ENCODE measurements at places on chromosomes 11 and 22.

DNA sequence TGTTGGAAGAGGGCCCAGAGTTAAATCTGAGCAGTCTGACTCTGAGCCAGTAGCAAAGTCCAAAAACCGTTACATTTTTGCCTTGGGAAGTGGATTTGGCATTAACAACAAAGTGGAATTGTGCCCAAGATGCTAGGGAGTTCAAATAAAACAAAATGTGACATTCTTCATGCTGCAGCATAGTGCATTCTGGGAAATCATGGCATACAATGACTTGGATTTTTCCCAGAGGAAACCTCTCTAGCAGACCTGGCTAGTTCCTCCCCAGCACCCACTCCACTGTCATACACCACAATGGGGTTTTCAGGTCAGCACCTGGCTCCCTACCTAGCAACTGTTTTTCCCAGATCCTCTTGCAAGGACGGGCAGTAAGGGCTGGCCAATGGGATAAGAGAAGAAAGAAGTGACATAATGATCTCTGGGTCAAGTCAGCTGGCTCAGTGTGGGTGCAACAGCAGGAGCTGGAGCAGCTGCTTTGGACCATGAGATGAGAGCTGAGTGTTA is 24.8 kb upstream of the CYB5R3 start:
- DNase-seq, result peak; percentile 62

GRCh38 chr11:76835928-76836612 is 24.6 kb upstream of the ACER3 start:
- DNase-seq, result no peak

DNA sequence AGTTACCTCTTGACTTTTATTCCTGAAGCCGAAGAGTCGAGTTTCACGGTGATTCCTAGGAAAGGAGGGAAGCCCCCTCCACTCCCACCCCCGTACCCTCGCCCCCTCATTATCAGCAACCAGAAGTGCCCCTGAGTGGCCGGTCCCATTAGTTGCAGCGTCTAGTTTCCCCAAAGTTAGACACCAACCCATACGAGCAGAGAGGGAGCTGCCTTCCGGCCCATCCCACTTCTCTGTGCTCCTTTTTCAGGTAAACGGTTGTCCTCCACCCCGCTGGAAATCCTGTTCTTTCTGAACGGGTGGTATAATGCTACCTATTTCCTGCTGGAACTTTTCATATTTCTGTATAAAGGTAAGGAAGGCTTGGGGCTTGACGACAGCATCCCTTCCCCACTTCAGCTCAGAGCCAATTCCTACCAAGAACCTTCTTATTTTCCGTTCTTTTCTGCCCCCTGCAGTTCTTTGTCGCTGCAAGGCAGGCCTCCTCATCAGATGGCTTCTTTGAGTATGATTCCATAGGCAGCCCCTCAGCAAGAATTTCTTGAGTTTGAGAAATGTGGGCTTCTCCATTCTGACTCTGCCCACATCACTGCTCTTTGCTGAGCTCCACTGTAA is 701 bp downstream of the TMEM216 start:
- DNase-seq, result peak; percentile 24

DNA sequence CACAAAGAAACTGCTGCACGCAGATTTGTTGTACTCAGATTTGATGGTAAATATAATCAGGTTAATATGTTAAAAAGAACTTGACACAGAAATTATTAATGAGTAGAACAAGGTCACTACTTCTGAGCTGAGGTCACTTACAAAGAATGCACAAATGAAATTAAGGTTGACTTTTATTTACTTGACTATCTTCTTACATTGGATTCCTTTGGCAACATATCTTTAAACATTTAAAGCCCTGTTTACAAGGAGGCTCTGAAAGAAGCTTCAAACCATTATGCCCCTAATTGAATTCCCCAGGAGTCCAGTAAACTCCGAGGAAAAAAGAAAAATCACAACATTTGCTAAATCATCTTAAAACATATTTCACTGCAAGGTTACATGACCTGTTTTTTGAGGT is 245.5 kb downstream of the SOX6 start:
- no peak for DNase-seq

DNA sequence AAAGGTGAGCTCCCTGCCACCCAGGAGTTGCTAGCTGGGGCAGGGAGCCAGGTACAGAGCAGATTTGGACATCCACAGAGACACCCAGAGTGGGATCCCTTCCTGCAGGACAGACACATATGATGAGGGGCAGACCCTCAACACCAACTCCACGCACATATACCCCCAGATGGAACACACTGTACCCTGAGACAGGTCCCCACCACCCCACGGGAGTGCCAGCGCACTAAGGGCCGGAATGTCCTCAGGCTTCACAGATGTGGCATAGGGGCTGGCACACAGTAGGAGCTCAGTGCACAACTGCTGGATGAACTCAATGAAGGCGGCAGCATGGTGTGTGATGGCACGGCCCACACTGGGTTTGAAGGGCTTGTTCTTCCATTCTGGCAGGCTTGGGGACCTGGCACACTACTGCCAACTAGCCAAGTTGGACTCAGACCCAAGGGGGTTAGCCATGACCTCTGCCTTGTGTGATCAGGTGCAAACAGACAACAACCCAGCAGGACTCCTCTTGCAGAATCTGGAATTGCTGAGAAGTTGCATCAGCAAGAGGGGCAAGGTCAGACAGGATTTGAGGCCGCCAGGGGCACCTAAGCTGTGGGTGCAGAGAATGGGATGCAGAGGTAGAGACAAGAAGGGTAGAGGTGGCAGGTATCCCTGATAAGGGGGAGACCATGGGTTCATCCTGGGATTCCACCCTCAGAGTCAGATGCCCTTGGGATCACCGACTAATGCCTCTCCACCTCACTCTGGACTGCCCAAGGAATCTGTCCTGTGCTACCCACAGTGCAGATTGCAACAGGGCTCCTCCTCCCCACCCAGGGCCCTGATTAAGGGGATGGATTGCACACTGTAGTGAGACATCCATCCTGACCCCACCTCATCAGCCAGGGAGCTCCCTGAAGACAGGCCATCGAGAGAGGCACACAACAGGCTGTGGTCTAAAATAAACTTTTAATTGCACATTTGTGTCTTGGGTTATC is 2.4 kb downstream of the C22orf15 start:
- no peak for DNase-seq

DNA sequence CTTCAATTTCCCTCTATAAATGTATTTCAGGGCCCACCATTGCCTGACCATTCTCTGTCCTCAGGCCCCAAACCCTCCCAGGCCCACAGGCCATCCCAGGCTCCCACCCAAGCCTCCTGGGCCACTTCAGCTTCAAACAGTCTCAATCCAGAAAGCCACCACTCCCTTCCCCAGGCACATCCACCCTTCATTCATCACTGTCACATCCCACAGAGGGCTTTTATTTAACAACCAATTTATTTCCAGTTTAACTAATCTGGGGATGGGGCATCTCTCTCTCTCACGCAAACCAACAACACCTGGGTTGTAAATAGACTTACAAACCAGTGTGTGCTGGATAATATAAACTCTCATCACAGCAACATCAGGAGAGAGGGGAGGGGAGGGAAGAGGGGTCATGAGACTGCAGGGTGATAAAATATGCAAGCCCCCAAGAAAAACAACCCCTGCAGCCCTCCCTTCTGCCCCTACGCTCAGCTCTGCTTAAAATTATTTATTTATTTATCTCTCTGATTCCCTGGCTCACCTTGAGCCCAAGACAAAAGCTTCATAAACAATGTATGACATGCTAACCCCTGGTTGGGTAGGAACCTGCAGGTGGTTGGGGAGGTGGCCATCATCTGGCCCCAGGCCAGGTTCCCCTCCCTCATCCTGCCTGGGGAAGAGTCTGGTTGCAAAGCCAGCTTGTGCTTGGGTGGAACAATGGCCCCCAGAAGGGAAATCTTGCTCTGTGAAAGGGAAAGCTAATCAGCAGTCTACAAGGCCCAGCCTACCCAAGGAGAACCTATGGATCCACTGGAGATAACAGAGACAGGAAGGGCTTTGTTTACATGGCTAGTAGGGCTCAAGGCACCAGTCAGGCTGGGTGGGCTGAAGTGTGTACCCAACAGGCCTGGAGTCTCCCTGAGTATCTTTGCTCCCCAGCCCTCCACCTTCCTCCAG is 359.2 kb downstream of the BUD13 start:
- no peak for DNase-seq

- DNase-seq, result no peak
Measured at GRCh38 chr11:28296426-28296825, 188.2 kb downstream of the METTL15 start.

DNA sequence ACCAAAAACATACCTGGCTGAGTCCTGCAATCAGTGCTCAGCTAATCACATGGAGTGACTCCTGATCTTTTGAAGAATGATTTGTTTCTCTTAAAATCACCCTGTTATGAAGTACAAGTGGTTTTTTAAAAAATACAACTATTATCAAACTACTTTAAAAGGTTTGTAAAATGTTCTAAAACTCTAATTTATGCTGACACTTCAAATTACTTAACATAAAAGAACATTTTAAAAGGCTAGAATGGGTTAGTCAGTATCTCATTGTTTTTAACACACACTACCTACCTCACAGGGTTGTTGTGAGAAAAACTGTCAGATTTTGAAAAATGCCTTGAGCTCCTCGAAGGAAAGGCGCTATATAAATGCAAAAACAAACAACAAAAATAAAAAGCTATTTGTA is 33.2 kb downstream of the KMT5B start:
- DNase-seq, result no peak

DNA sequence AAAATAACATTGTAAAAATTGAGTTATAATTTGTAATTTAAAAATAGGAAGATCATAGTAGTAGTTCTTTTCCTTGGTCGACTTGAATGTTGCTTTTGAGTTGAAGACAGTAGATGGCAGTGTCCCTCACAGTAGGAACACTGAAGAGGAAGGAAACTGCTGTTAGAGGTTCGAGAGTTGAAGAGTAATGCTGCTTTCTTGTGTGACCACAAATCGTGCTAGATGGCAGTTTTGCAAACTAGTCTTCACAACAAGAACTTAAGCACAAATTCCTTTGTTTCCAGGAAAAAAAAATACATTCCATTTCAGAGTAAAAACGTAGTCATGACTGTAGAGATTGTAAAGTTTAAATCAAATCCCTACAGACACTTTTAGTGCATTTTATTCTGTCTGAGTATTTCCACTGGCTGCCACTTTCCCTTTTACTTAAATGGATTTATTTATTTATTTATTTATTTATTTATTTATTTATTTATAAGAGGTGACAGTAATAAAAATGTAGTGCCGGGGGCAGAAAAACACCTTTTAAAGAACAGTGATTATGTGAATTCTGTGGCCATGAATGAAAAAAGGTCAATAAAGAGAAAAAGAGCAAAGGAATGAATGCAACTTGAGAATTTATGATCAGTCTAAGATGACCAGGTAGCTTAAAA is 54.6 kb downstream of the SPECC1L start:
- DNase-seq, result peak; percentile 79

- DNase-seq, result no peak
Measured at GRCh38 chr11:62195945-62196344, 5.9 kb downstream of the SCGB1D1 start.

- DNase-seq, result peak; percentile 44
Measured at GRCh38 chr11:66070604-66071380, 720 bp downstream of the PACS1 start.

- DNase-seq, result no peak
Measured at GRCh38 chr11:69000391-69000790, 12.7 kb downstream of the MRGPRF start.

DNA sequence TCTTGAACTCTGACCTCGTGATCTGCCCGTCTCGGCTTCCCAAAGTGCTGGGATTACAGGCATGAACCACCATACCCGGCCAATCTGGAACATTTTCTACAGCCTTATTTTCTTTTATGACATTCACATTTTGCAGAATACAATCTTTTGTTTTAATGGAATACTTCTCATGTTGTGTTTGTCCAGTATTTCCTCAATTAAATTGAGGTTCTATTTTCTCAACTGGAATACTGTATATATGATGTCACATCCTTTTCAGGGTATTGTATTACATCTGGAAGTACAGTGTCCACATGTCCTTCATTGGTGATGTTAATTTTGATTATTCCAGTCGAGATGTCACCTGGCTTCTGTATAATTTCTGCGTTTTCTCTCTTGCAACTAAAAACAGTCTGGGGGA is 90.8 kb upstream of the HORMAD2 start:
- DNase-seq, result no peak

- no peak for DNase-seq
Measured at GRCh38 chr11:73506038-73506437, 91.9 kb downstream of the FAM168A start.

DNA sequence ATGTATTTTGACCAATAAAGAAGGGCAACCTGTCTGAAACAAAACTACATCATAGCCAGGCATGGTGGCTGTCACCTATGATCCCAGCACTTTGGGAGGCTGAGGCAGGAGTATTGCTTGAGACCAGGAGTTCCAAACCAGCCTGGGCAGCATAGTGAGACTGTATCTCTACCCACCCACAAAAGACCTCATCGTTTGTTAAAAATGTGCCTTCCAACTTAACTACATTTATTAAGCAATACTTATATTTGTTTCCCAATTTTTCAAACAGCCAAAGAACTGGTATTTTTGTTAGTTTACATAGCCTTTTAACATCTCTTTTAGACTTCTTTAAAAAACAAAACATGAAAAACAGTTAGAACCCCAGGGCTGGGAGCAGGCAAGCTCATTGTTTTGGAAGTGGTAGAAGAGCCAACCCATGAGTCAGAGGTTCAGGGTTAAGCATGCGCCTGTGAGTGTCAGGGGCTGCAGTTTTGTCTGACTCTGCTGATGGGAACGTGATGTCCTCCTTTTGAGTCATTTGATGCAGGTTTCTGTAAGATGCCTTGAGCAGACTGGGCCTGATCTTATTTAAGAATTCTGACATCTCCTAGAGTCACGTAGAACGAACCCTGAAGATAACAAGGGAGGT is 53.9 kb upstream of the CRTAM start:
- peak; percentile 44 for DNase-seq

DNA sequence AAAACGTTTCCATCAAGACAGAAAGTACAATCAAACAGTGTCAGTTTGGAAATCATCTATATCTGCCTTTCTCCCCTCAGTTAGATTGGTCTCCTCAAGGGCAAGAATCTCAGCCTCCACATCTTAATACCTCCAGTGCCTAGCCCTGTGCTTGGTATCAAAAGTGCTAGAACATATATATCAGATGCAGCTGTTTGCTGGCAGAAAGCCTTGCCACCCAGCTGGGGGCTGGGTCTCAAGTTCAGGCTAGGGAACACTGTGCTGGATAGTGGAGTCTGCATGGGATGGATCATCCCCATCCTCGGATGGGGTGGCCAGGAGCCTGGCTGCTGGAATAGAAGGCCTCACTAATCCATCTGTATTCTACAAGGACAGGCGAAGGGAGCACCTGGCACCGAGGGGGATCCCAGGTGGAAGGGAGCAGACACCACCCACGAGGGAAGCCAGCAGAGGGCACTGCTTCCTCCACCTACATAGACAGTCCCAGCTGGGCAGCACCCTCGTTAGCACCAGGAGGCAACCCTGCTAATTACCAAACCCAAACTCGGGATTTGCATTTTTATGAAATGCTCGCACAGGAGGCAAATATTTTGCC is 602.2 kb downstream of the BUD13 start:
- peak; percentile 25 for DNase-seq

DNA sequence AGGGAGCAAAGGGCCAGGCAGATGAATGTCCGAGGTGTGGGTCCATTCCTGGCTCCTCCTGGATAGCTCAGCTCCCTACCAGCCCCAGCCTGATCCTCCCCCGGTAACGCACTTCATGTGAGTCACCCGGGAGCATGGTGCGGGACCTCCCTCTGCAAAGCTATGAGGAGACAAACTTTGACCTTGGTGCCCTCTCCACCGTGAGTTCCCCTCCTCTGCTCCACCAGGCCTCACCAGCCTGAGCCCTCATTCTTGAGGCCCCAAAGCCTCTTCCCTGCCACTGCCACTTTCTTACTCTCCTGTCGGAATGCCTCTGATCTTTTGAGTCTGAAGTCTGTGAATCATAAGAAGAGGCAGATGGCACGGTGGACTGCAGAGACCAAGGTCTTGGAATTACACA is 37.4 kb upstream of the CD82 start:
- DNase-seq, result no peak
